Motor neuron (in vitro differentiated cells): ENCODE measurements at places on chromosomes 6 and 20. TPM values are rescaled to one million over a fixed set of nuclear protein-coding genes. Genes with fewer than 3 reads are reported as not detected.

DNA sequence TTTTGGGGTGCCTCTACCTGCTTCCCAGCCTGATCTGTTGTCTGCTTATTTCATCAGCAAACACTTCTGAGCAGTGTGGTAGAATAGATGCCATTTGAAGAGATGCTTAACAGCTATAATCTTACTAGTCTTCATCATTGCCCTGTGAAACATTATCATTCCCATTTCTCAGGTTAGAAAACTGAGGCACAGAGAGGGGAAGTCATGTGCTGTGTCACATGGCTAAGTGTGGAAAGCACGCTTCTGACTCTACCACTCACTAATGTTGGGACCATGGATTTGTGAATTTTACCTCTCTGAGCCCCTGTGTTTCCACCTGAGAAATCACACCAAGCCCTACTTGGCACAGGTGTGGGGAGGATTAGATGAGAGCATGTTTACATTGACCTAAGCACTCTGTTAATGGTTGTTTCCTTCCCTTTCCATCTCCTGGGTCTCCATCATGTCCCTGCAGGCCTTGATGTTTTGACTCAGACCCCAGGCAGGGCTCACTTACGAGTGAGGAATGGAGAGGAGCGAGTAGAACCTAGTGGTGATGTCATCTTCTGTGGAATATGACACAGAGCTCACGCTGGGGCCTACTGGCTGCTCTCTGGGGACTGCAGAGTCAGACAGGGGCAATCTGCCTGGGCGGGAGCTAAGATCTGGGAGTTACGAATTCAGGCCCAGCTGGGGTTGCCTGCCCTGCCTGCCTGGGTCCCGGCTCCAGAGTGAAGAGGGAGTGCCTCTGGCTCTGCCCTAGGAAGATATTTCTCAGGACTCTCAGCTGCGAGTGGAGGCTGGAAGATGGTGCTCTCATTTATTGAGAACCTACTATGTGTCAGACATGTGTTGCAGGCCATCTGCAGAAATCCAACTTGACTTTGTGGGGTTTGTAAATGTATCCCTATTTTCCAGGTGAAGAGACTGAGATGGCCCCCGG is 64.3 kb downstream of the CDH22 start:
- ATAC-seq = peak; percentile 16

GRCh38 chr6:2353412-2354137 is 108.2 kb upstream of the GMDS start:
- ATAC-seq = peak; percentile 41

GRCh38 chr20:15807271-15807670 is 766.0 kb downstream of the KIF16B start:
- no peak for ATAC-seq

DNA sequence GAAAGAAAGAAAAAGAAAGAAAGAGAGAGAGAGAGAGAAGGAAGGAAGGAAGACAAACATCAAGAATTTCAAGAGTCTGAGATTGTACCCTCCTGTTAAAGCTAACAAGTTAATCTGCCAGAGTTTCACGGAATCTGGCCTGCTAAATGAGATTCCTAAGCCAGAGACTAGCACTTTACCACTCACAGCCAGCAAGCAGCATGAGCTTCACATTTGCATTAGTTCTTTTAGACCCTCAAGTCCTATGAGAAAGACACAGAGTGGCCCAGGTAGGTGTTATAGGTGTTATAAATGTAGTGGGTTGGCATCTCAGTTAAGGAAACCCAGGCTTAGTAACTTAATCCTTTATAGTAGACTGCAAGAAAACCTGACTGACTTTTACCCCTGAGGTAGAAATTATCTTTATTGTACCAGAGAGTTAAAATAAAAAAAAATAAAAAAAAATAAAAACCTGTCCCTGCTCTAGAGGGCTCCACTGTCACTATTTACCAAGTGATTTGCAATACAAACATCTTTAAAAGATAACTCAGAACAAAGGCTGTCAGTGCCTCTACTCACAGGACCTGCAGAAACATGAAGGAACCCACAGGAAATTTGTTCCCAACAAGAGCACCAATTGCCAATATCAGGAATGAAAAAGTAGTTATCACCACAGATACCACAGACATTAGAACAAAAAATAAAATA is 9.7 kb upstream of the IBTK start:
- no peak for ATAC-seq

DNA sequence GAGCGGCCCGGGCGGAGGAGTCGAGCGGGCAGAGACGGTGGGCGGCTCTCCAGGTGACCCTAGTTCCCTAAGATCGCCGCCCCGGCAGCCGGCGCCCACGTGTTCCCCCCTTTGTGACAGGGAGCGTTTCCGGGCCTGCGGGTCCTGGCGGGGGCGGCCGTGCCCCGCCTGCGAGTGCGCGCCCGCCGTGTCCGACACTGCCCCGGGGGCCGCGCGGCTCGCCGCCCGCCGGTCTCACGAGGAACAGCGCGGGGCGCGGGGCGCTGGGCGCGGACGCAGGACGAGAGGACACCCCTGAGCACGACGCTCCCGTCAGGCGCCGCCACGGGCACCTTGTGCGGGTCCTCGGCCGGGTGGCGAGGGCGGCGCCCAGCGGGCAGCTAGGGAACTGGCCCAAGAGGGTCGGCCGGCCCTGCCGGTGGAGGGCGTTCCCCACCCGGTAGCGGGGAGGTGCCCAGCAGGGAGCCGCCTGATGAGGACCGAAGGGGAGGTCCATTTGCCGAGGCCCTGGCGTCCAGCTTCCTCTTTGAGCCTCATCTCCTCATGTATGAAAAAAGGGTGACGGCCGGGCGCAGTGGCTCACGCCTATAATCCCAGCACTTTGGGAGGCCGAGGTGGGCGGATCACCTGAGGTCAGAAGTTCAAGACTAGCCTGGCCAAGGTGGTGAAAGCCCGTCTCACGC is at the start of gene VARS1:
Gene VARS1 (minus strand): TSS at position 137 of the 683 bp plus-strand sequence. CDS start 535 bp downstream, outside the sequence.
- peak; percentile 83 for ATAC-seq

GRCh38 chr6:163613025-163613424 is 198.5 kb downstream of the QKI start:
- ATAC-seq = no peak

Gene ESF1
- total RNA-seq = 26.1 and 29.9 TPM in 2 replicates

Gene DSP
- total RNA-seq = 54.1 and 68.3 TPM in 2 replicates
